ENCODE measurements at places on chromosomes 7 and 10.

DNA sequence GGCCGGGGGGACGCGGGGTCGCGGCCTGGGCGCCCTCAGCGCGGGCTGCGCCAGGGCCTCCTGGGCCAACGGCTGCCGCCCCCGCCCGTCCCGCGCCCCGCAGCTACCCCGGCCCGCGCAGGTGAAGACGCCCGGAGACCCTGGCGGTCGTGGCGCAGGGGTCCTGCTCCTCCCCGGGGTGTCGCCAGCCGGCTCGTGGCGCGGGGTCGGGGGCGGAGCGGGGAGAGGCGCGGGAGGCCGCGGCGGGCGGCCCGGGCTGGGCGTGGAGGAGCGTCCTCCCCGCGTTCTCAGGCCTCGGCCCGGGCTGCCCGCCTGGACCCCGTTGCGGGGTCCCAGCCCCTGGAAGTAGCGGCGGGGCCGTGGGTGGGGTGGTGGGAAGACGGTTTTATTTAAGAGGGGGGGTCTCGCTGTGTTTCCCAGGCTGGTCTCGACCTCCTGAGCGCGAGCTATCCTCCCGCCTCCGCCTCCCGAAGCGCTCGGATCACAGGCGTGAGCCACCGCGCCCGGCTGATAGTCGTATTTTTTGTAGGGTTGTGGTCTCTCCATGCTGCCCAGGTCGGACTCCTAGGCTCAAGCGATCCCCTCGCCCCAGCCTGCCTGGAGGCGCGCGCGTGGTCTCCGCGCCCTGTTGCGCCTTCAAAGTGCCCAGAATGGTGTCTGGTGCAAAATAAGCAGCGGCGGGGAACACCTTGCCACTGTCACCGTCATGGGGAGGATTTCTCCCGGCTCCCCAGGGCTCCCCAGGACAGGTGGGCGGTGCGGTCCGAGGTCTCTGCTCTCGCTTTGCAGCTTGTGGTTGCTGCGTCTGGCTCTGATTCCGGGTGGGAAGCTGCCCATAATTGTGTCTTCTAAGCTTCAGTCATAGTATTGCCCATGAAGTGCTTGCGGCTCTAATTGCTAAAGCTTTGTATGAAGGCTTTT is 15.3 kb upstream of the SUN1 start:
- peak; percentile 57 for DNase-seq

GRCh38 chr10:131947631-131948347 is 33.9 kb downstream of the BNIP3 start:
- no peak for DNase-seq

- no peak for DNase-seq
Measured at GRCh38 chr10:133225707-133226191, 4.3 kb upstream of the UTF1 start.

DNA sequence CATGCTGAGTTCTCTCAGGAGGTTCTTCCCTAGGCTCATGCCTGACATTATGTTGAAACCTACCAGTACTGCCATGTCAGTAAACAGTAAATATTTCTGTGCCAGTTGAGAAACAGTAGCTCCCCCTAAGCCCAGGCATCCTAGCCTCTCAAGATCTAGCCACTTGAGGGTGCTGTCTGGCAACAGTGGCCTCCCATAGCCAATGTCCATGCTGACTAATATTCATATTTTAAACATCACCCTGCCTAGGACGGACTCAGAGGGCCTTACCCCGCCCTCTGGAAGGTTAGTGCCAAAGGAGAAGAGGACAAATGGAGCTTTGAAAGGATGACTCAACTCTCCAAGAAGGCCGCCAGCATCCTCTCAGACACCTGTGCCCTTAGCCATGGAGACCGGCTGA is 7.7 kb downstream of the ACSM6 start:
- DNase-seq = no peak

DNA sequence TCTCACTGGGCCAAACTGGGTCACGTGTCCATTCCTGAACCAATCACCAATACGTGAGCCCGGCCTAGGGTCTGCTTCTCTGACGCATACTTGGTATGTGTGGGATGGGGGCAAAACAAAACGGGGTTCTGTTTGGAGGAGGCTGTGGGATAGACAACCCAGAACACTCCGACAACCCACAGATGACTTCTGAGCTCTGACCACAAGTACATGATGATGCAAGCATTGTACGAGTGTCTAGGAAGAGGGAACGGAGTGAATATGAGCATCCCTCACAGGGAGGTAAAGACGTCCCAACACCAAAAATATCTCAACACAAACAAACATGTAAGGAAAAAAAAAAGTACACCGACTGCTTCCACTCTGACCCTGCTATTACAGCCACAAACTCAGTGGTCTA is 5.6 kb downstream of the DAGLB start:
- no peak for DNase-seq

- DNase-seq = no peak
Measured at GRCh38 chr7:107446988-107447387, 22.9 kb upstream of the GPR22 start.

- DNase-seq = no peak
Measured at GRCh38 chr10:89651916-89652573, 7.0 kb upstream of the PANK1 start.

DNA sequence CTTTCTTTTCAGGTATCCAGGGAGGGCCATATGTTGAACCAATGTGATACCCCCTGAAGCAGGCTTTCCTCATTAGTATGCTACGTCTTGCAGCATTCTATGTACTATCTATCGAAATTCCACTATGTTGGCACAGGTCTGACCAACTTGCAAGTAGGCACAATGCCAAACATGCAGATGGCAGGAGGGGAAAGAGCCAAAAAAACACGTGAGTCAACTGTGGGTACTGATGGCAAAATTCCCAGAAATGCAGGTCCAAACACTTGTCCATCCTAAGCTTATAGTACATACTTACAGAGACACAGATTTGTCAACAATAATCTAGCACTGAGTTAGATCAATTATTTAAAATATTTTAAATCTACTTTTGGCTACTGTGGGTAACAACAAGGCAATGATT is 394.9 kb downstream of the DGKB start:
- DNase-seq = no peak

GRCh38 chr10:131898713-131899112 is 2.1 kb upstream of the PPP2R2D start:
- DNase-seq = no peak

- DNase-seq = peak; percentile 27
Measured at GRCh38 chr7:102253973-102254370, 32.7 kb upstream of the SH2B2 start.

DNA sequence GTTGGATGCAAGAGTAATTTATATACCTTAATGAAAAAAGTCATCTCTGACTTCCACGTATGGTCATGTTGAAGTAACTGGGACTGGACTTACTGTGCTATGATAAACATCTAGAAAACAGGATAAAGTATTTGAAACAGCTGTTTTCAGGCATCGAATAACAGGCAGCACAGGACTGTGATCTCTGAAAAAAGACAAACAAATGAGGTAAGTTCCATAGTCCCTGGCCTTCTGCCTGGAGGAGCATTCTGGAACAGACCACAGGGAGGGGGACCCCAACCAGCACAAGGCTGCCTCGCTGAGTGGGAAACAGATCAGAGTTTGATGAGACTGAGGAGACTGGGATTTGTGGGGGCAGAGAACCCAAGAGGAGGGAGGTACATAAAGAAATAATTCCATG is 89.1 kb upstream of the HABP2 start:
- DNase-seq = no peak

- DNase-seq = no peak
Measured at GRCh38 chr10:37403776-37404175, 278.4 kb downstream of the ANKRD30A start.

- DNase-seq = no peak
Measured at GRCh38 chr7:81433692-81434331, 336.0 kb downstream of the HGF start.

- DNase-seq = no peak
Measured at GRCh38 chr10:32951111-32951510, 6.9 kb downstream of the ITGB1 start.

- no peak for DNase-seq
Measured at GRCh38 chr7:90965211-90965610, 299.0 kb upstream of the FZD1 start.

DNA sequence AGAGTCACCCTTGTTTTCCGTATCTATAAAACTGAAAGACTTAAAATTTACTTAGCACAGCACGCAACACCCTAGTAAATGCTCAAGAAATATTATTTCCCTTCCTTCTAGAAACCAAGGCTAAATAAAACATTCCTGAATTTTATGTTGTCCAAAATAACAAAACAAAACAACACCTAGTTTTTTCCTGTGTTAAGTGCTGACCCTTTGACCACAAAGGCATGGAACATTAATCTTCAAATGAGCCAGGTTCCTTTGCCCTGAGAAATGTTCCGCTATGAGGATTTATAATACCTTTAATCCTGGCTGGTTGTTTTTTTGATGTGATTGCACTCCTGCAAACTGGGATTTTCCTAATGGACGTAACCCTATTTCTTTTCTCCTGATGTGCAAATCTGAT is 29.0 kb upstream of the DGKI start:
- DNase-seq = no peak

DNA sequence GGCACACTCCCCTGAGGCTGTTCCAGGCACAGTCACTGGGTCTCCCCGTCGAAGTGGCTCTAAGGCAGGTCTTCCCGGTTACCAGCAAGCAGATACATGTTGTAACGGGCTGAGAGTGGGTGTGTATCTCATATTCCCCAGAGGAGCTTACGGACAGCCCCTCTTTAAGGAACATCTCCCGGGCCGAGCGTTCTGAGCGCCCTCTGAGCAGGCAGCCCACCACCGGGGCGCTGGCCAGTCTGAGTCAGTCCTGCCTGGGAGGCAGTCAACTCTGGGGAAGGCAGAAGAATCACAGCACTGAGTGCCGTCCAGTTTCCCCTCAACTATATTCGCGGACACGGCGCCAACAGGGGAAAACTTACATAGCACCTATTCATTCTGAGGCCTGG is 117.4 kb downstream of the LHPP start:
- DNase-seq = no peak

GRCh38 chr10:11341283-11341960 is 270.0 kb downstream of the USP6NL start:
- no peak for DNase-seq

- no peak for DNase-seq
Measured at GRCh38 chr7:138077809-138078208, 1.6 kb downstream of the AKR1D1 start.

- no peak for DNase-seq
Measured at GRCh38 chr7:5432691-5433090, 9.1 kb upstream of the TNRC18 start.

DNA sequence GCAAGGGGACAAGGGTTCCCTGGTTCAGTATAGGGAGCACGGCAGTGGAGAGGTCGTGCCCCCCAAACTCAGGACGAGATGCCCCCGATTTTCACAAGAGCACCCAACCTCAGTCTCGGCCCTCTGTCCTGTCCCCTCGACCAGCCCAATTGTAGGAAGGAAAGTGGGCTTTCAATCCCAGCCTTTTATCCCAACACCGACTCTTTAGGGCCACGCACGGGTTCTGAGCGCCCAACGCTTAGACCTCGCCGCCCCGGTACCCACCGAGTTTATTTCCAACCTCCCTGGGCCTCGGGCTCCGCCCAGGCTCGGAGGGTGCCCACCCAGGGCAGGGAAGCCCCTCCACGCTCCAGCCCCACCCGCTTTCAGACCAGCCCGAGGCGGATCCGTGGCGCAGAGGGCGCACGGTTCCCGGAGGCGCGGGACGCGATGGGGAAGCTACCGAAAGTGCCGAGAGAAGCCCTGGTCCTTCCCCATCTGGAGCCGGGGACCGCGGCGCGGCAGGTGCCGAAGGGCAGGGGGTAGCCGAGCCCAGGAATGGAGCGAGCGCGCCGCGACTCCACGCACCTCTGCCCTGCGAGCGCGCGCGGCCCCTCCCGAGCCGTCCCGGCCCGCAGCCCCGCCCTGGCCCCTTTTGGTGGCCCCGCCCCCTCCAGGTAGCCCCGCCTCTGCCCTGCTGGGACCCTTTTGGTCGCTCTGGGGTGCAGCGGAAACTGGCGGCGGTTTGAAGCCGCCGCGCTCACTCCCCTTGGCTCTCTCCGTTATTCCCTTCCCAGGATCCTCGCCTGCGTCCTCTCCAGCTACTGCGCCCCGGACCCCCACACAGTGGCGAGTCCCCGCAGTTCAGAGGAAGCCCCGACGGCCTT is 20.4 kb downstream of the GRID2IP start:
- DNase-seq = no peak

DNA sequence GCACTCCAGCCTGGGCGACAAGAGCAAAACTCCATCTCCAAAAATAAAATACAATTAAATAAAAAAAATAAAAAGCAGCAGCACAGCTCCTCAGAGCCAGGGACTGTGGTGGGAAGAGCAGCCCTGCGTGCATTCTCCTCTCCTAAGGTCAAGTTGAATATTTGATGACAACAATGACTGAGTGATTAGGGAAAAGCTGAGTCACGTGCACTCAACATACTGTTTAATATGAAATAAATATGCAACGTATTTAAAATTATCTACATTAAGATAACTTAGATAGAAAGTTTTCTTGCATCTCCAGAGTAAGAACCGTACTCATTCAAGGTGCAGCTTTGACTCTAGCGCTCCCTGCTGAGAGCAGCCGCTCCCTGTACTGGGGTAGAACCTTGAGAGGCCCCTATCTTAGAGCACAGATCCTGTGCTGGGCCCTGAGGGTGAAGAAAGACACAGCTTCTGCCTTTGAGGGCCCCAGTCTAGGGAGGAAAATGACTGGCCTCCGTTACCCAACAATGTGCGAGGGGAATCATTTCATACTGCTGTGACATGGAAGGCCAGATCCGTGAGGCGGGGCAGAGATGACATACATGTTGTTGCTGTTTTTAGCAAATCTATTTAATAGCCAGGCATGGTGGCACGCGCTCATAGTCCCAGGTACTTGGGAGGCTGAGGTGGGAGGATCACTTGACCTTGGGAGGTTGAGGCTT is 81.1 kb downstream of the SVIL start:
- no peak for DNase-seq

DNA sequence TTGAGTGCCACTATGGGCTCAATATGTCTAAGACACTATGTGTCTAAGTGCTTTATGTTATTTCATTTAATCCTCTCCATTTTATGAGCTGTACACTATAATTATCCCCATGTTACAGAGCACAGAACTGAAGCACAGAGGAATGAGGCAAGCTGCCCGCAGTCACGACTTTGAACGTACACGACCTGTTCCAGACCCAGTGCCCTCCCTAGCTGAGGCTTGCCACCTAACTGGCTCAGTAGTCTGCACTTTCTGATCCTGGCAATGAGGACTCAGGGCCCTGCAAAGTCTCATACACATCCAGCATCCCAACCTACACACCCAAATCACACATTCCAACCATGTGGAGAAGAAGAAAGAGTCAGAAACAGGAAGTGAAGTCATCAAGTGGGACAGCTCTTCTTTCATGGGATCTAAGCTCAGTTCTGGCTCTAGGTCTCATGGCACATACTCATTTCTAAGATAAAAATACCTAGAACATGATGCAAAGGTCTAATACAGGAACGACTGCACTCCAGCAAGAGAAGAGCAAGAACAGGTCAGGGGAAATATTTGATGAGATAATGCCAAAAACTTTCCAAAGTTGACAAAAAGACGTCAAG is 42.4 kb upstream of the DDC start:
- peak; percentile 78 for DNase-seq

Measured in NCI-H82 (cell line).